Stimulated activated naive CD4-positive, alpha-beta T cell (primary cell): ENCODE measurements at places on chromosomes 16 and 17.

GRCh38 chr17:75402026-75402425 is 3.5 kb downstream of the GRB2 start:
- DNase-seq, result no peak

- DNase-seq, result no peak
Observed at GRCh38 chr17:77516902-77517301, 376.1 kb downstream of the SEC14L1 start.

- DNase-seq, result no peak
Observed at GRCh38 chr17:18185832-18186626, 2.4 kb downstream of the ALKBH5 start.

GRCh38 chr16:67372664-67373063 is 20.6 kb downstream of the TPPP3 start:
- no peak for DNase-seq

GRCh38 chr16:72856797-72857196 is 191.1 kb downstream of the ZFHX3 start:
- no peak for DNase-seq

DNA sequence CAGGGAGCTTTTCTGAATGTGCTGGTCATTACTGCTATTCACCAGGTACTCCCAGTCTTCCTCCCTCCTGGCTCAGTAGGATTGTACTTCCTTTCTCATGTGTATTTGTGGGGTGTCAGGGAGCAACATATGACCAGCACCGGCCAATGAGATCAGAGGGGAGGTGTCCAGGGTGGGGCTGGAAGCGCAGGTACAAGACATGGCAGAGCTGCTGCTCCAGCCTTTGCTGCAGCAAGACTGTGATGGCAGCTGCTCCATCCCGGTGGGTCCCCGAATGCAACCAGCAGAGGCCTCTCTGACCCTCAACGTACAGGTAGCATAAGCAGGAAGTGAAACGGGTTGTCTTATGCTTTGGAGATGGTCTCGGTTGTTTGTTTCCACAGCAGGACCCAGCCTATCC is 53.8 kb upstream of the CACNG5 start:
- DNase-seq, result no peak

DNA sequence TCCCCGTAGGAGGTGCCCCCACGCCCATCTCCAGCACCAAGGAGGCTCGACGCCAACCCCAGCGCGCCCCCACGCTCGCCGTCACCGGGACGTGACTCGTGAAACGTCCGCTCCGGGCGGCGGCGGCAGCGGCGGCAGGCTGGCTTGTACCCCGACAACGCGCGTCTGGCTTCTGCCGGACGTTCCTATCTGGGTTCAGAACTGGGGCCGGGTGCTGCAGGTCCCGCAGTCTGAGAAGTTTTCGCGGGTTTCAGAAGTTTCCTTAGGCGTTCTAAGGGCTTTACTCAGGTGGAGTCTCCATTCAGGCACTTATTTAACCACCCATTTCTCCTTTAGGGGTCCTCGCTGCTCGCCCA is 672 bp upstream of the ALKBH5 start:
- DNase-seq, result peak; percentile 87

- DNase-seq, result no peak
Observed at GRCh38 chr16:25751230-25751835, 59.6 kb downstream of the HS3ST4 start.

- DNase-seq, result peak; percentile 66
Observed at GRCh38 chr16:89860747-89861304, 12.6 kb upstream of the TCF25 start.

GRCh38 chr17:56108811-56109284 is 44.4 kb upstream of the ANKFN1 start:
- no peak for DNase-seq

DNA sequence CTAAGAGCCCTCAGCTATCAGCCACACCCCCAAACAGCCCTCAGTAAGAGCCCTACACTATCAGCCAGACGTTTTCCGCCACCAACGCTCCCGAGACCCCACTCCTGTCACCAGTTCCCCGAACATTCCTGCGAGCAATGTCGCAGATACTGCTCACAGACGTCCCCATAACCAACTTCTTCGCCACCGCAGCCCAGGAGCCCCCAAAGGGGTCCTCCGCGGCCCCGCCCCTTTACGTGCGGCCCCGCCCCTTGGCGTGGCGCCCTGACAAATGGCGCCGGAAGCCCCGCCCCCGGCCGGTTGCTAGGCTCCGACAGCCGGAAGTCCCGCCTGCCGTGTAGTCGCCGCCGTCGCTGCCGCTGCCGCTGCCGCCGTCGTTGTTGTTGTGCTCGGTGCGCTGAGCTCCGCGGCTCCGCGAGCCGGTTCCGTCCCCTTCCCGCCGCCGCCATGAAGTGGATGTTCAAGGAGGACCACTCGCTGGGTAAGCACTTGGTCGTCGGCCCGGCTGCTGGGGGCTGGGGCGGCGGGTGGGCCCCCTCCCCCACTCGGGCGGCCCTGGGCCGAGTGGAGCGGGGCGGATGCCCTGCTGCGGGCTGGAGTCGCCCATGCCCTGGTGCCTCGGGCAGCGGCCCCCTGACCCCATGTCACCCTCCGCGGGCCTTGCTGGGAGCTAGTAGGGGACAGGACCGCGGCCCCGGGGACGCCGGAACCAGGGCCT is at the start of gene GABARAPL2:
Gene GABARAPL2 (plus strand): TSS at position 340 of the 718 bp plus-strand sequence. CDS start 108 bp downstream, at position 448.
- peak; percentile 87 for DNase-seq

GRCh38 chr17:32348483-32348800 is 1.5 kb upstream of the ZNF207 start:
- DNase-seq, result no peak

DNA sequence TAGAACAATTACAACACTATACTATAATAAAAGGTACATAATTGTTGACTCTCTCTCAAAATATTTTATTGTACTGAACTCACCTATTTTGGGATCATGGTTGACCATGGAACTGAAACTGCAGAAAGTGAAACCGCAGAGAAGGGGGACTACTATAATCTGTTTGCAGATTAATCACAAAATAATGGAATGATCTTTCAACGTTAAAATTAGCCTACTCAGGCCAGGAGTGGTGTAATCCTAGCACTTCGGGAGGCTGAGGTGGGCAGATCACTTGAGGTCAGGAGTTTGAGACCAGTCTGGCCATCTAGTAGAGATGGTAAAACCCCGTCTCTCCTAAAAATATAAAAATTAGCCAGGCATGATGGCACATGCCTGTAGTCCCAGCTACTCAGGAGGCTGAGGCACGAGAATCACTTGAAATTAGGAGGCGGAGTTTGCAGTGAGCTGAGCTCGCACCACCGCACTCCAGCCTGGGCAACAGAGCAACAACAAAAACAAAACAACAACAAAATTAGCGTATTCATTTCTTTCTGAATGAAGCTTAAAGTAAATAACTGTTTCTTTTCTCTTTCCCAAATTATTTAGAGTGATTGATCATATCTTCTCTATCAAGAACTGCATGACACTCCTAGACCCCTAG is 45.6 kb downstream of the IKZF3 start:
- DNase-seq, result no peak

DNA sequence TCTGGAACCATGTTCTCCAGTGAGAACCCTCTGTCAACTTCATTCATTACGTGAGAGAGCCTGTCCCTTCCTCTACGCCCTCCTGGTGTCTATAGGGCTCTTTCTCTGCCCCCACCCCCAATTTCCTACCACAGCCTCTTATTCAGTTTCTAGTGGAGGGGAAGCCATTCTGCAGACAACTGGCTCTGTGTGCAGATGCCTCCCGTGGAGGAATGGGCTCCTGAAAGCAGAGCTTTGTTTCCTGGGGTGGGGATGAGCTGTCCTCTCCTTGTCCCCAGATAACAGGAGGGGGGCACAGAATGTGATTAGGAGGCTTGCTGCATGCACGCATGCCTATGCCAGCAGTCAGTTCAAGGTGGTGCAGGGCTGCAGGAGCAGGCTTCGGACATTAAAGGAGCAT is 31.6 kb downstream of the MMP15 start:
- no peak for DNase-seq

DNA sequence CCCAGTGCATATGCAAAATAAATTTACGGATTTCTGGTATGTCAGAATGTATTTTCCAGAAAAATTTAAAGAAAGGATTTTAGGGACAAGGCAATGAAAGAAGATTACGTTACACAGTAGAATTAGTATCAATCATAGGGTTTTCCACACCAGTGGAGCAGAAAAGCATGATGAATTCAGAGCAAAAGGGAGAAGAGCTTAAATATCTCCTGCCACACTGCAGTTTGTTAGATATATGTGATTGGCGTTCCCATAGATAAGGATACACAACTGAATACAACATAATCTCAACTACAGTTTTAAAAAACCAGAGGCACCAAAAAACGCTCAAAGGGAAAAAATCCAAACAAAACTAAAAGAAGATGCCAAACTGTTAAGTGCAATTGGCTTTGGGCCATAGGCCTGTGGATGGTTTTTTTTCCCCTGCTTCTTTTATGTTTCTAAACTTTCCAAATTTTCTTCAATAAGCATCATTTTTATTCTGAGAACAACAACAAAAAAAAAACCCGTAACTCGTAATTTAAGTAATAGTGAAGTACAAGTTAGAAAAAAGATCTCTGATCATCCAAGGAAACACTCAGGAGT is 22.3 kb downstream of the MARF1 start:
- DNase-seq, result no peak

GRCh38 chr16:27383556-27384243 is 18.3 kb upstream of the IL21R start:
- DNase-seq, result no peak

- no peak for DNase-seq
Observed at GRCh38 chr16:66298006-66298405, 68.5 kb upstream of the CDH5 start.

GRCh38 chr16:19316846-19317245 is 31.3 kb downstream of the CLEC19A start:
- no peak for DNase-seq

DNA sequence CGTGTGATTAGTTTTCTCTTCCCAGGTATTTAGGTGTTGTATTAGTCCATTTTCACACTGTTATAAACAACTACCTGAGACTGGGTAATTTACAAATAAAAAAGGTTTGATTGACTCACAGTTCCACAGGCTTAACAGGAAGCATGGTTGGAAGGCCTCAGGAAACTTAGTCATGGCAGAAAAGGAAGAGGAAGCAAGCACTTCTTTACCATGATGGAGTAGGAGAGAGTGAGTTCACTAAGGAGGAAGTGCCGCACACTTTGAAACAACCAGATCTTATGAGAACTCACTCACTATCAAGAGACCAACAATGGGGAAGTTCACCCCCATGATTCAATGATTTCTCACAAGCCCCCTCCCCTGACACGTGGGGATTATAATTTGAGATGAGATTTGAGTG is 1343.7 kb upstream of the GOT2 start:
- no peak for DNase-seq

DNA sequence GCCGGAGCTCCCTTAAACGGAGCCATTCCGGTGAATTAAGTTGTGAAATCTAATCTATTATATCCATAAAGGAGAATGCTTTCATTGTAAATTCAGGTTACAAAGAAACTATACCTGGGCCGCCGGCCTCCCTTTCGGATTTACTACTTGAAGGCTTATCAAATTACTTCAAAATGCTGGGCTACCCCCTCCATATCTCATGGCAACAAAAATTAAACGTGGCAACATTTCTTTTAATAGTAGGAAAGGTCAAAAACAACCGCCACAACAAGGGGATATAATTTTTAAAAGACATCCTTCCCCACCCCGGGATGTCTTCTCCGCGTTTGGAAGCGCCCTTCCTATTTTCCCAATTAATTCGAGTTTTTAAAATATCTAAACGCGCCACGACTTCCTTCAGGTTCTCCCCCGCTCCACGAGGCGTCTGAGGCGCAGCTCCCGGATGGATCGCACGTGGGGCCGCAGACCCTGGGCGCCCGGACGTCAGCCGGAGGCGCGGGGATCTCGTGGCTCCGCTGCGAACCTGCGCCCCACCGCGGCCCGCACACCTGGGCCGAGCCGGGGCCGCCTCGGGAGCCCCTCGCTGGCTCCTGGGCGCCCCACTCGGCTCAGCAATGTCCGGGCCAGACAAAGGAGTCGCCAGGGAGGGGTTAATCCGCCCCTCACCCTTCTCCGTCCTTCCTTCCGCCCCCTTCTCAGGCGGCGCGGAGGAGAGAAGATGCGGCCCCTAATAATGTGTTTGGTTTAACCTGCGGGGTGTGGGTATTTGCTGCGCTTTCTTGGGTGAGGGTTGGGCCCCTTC is 47.4 kb upstream of the SLC38A10 start:
- no peak for DNase-seq

DNA sequence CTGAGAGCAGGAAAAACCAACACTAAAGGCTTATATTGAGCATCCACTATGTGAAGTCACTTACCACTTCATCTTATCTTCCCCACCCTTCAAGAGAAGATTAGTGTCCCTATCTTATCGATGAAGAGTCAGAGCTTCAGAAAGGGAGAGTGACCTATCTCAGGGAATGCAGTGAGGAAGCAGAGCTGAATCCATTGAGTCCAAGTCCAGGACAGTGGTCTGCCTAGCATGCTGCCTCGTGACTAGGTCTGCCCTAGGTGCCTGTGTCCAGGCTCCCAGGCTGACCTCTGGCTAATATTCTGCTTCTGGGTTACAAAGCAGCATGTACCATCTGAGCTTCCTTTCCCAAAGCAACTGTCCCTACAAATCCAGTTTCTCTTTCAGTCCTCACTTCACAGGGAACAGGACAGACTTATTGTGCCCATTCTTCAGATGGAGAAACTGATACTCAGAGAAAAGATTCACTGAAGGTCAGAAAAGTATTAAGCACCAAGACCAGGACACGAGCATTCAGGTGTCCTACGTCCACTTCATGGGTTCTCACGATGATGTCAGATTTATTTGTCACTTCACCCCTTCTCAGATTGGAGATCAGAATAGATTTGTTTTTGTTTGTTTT is 13.3 kb upstream of the FZD2 start:
- DNase-seq, result no peak

GRCh38 chr17:9228408-9229159 is 207.3 kb downstream of the NTN1 start:
- no peak for DNase-seq

GRCh38 chr17:76394166-76394565 is 9.8 kb downstream of the SPHK1 start:
- no peak for DNase-seq

- DNase-seq, result peak; percentile 32
Observed at GRCh38 chr17:29176558-29177351, 3.4 kb downstream of the MYO18A start.

GRCh38 chr16:62130101-62130500 is 93.9 kb upstream of the CDH8 start:
- no peak for DNase-seq

GRCh38 chr16:2663553-2664546 is 18.5 kb upstream of the KCTD5 start:
- DNase-seq, result no peak

- no peak for DNase-seq
Observed at GRCh38 chr17:75205793-75206163, 299 bp downstream of the NUP85 start.

DNA sequence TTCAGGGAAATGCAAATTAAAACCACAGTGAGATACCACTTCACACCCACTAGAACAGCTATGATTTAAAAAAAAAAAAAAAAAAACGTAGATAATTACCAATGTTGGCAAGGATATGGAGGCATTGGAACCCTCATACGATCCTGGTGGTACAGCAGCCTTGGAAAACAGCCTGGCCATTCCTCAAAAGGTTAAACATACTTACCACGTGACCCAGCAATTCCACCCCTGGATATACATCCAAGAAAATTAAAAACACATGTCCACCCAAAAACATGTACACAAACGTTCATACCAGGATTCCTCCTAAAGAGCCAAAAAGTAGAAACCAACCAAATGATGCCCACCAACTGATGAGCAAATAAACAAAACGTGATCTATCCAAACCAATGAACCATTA is 68.1 kb downstream of the GAS7 start:
- DNase-seq, result no peak
